Mesothelial cell of epicardium (in vitro differentiated cells): ENCODE measurements at places on chromosomes 3 and 15. TPM values are rescaled to one million over a fixed set of nuclear protein-coding genes. Genes with fewer than 3 reads are reported as not detected.

DNA sequence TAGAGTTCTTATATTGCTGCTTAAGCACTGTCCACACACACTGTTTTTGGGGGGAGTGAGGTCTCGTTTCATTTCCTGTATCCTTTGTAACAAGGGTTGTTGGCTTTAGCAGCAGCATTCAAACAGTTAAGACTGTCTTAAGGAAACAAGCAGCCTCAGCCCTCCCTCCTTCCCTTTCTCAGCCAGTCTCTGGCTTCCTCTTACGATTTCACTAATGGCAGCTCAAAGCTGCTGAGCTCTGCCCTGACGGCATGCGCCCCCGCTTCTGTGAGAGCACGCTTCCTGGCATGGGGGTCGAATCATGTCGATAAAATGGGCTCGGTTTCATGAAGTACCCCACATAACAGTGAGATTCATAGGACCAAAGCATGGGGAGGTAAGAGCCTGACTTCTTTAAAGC lies 105.0 kb downstream of the KLHL25 start:
- no peak for DNase-seq

- DNase-seq, result no peak
Observed at GRCh38 chr3:187976365-187976900, 177.5 kb upstream of the LPP start.

DNA sequence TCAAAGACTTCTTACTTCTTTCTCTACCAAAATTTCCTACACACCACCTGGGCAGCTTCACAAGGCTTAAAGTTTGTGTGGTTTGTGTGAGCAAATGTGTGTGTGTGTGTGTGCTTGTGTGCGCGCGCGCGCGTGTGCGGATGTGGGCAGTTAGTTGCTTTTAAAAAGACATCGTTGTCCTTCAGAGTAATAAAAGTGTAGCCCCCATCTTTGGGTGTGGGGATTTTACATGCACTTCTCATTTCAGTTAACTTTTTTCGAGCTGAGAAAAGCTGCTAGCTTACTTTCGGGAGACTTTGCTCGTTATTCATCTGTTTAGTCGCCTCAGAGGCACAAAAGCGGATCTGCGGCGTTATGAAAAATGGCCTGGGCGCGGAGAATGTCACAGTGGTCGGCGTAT lies 36.0 kb downstream of the ZIC4 start:
- no peak for DNase-seq

DNA sequence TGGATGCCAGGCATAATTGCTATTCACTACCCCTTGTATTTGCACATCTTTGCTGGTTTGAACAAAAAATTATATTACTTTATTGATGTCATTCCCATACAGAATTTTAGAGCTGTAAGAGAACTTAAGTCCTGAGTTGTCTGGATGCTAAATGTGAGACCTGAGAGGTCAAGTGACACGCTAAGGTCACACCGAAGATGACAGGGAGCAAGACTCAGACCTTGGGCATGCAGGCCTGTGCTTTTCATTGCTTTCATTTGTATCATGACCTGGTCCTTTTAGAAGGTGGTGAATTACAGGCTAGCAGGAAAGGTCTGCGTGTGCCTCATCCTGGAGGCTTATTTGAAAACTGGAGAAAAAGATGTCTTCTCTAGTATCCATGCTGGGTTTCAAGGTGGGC lies 312.0 kb upstream of the RASGRP1 start:
- no peak for DNase-seq

DNA sequence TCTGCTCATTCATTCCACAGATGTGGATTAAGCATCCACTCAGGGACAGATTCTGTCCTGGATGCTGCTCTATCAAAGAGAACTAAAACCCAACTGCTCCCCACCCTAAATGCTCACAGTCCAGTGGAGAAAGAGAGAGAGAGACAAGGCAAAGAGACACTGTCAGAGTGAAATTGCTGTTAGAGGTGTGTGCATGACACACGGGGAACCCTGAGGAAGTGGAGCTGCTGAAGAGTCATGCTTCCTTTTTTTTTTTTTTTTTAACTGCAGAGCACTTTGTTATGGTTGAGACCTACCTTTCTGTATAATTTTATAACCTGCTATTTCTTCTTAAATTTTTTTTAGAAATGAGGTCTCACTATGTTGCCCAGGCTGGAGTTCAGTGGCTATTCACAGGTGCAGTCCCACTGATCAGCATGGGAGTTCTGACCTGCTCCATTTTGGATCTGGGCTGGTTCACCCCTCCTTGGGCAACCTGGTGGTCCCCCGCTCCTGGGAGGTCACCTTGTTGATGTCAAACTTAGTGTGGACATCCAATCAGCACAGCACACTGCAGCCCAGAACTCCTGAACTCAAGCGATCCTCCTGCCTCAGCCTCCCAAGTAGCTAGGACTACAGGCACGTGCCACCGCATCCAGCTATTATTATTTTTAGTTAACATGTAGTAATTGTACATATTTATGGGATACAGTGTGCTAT lies 18.2 kb upstream of the PSTPIP1 start:
- no peak for DNase-seq

DNA sequence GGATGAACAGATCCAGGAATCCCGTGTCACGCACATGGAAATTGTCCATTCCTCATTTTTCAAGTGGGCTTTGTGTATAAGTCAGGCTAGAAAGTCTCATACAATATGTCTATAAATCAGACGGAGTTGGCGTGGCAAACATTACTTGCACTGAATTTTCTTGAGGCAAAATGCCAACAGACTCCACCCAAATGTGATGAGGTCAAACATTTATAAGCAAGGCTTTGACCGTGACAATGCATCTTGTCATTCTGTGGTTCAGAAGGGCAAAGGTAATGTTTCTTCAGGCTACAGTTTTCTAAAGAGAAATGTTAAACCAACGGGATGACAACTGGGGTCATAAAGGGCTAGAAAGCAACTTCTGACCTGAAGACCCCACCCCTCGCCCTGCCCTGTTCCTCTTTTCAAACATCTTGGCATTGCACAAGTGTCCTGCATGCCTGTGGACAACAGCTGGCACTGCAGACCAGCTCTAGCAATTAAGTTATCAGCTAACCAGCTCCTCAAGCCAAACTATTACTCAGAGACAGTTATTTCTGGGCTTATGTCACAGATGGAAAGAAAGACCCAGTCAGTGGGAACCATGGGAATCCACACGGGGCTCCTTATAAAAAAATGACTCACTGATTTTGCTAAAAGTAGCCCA lies 36.5 kb upstream of the SPTBN5 start:
- DNase-seq, result no peak

DNA sequence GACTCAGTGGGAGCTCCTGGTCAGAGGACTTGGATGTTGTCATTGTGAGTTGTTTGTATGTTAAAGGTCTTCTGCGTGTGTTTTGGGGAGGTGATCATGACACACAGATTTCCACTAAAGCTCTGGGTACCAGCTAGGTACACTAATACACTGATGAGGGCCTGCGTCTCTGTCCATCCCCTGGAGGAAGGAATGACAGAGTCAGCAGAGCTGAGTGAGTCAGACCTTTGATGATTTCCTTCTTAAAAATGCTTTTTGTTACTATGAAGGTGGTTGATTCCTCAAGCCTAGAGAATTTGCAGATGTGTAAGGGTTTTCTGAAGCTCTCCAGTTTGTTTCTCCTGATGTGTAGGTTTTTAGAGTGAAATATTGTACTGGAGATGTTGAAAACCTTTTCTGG lies 424.1 kb upstream of the TPM1 start:
- DNase-seq, result no peak

GRCh38 chr3:189222927-189223636 lies 51.3 kb downstream of the TPRG1 start:
- DNase-seq, result no peak

- DNase-seq, result no peak
Observed at GRCh38 chr3:61832375-61833229, 271.2 kb downstream of the PTPRG start.

GRCh38 chr15:72933976-72934375 lies 118.3 kb upstream of the NEO1 start:
- DNase-seq, result no peak

- DNase-seq, result no peak
Observed at GRCh38 chr3:114108137-114108536, 51.6 kb downstream of the QTRT2 start.

DNA sequence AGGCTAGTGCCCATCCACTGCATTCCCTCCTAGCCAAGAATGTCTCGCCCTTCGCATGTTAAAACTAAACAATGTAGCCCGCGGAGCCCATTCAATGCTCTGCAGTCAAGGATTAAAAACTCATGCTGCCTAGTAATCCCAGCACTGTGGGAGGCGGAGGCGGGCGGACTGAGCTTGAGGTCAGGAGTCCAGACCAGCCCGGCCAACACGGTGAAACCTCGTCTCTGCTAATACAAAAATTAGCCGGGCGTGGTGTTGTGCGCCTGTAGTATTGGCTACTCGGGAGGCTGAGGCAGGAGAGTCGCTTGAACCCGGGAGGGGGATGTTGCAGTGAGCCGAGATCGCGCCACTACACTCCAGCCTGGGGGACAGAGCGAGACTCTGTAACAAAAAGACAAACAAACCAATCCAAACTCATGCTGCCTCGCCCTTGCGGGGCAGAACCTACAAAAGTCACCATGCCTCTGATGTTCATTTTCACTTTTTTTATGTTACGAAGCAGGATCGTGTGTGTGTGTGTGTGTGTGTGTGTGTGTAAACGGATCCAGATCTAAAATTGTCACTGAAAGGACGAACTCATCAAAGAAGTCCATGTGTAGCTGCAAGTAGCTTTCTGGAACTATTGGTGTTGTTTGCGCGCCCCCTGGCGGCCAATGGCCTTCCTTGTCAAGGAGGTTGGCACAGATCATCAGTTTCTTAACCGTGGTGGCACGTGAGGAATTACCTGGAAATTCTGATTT lies 54.8 kb upstream of the SPESP1 start:
- peak; percentile 90 for DNase-seq

DNA sequence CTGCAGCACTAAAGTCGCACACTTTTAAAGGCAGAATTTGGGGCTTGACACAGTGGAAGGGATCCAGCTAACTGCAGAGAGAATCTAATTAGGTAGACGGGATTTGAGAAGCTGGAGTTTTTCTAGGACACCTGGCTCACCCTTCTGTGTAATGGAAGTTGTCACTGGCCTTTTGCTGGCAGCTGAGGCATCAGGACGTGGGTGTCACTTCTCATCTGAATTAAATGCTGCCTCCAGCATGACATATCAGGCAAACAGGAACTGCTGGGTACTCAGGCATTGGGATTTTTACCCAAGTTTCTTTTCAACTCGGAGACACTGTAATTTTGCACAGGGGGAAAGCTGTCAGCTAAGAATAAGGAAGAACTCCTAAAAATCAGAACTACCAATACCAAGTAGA lies 861.9 kb upstream of the ARPP21 start:
- DNase-seq, result no peak

GRCh38 chr15:97013491-97013890 lies 683.0 kb downstream of the NR2F2 start:
- no peak for DNase-seq

GRCh38 chr15:90174140-90174875 lies 26.8 kb upstream of the SEMA4B start:
- DNase-seq, result no peak

DNA sequence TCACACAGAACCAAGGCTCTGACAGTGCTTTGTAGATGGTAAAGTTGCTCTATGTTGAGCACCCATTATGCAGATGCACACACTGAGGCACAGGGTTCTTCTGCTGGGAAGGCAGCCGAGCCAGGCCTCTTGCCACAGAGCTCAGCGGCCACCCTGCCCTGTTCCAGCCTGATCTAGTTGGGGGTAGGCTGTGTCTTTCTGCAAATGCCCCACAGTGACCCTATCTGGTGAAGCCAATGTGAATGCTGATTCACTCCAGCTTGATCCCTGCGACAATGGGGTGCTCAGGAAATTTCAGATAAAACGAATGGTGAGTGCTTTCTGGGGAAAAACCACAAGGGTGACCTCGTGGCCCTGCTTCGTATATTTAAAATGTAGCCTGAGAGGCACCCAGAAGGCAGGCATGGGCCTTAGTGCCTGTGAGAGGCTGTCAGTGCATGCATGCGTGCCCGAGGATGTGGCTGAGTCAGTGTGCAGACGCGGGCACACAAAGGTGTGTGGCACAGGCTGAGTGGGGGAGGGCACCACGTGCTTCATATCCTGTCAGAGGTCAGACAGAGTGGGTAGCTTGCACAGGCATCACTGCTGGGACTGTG lies 85.7 kb downstream of the ATP2B2 start:
- DNase-seq, result no peak

CCRL2 gene
- not detected in 3 replicates for total RNA-seq

LIPH gene
- 0.07 to 0.32 TPM (median 0.18 TPM) in 3 replicates for total RNA-seq

MUC20 gene
- 8.7 to 11.7 TPM (median 9.4 TPM) in 3 replicates for total RNA-seq
